ENCODE measurements at places on chromosomes 3 and 15. TPM values are rescaled to one million over a fixed set of nuclear protein-coding genes. Genes with fewer than 3 reads are reported as not detected.

ADAMTSL3 gene
- total RNA-seq: 46.5 TPM

MSL2 gene
- total RNA-seq: 23.3 TPM

EFCAB12 gene
- total RNA-seq: 1.1 TPM

CYP8B1 gene
- total RNA-seq: 1.7 TPM

UBAP1L gene
- 3.1 TPM for total RNA-seq

CASR gene
- 0.21 TPM for total RNA-seq

CCR1 gene
- total RNA-seq: 0.33 TPM

SLC12A1 gene
- total RNA-seq: 1.5 TPM

DNASE1L3 gene
- total RNA-seq: 0.18 TPM

KLF13 gene
- total RNA-seq: 62.3 TPM

GOLGA6L7 gene
- total RNA-seq: not detected

GOLGA8H gene
- total RNA-seq: 0.54 TPM

CCR9 gene
- total RNA-seq: 0.39 TPM

GRAMD2A gene
- total RNA-seq: 0.27 TPM

P2RY12 gene
- 0.21 TPM for total RNA-seq

KPNA4 gene
- total RNA-seq: 32.0 TPM

CD96 gene
- 0.19 TPM for total RNA-seq

CCDC39 gene
- total RNA-seq: not detected

FANCD2OS gene
- not detected for total RNA-seq

RASA2 gene
- total RNA-seq: 13.6 TPM

COL8A1 gene
- 0.27 TPM for total RNA-seq

TMCO5A gene
- total RNA-seq: 0.73 TPM

ZNF620 gene
- total RNA-seq: 5.9 TPM

SPATA12 gene
- total RNA-seq: 0.54 TPM

APBA2 gene
- total RNA-seq: 7.8 TPM

HGD gene
- total RNA-seq: 0.37 TPM

SRP14 gene
- total RNA-seq: 255 TPM

C3orf20 gene
- not detected for total RNA-seq

ADAMTS7 gene
- 2.4 TPM for total RNA-seq

SLC9C1 gene
- total RNA-seq: not detected

STRC gene
- 2.0 TPM for total RNA-seq

VGLL3 gene
- total RNA-seq: 1.1 TPM

MEX3B gene
- total RNA-seq: 58.4 TPM

B3GNT5 gene
- 0.94 TPM for total RNA-seq
